Midbrain (tissue), 1 donor: ENCODE measurements at places on chromosomes 2 and 18.

- no peak for DNase-seq
Measured at GRCh38 chr2:176626796-176627195, 357.6 kb downstream of the MTX2 start.

GRCh38 chr2:224309176-224309575 is 92.7 kb downstream of the FAM124B start:
- DNase-seq = no peak

GRCh38 chr2:238965371-238966071 is 117.6 kb downstream of the TWIST2 start:
- no peak for DNase-seq

DNA sequence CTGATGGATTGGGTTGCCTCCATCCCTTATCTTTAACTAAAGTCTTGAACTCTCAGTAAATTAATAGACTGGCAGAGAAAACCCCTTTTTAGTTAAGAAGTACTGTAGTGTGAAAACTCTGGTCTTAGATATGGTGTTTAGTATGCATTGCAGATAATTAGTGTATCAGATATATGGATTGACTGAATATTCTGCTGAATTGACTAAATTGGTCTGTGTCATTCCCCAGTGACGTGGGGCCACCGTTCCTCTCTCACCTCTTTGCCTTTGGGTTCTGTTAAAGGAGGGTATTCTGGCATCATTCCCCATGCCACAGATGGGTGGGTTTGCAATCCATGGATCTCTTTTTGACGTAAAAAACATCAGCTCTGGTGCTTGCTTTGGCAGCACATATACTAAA is 67.1 kb upstream of the XPO1 start:
- DNase-seq = no peak

DNA sequence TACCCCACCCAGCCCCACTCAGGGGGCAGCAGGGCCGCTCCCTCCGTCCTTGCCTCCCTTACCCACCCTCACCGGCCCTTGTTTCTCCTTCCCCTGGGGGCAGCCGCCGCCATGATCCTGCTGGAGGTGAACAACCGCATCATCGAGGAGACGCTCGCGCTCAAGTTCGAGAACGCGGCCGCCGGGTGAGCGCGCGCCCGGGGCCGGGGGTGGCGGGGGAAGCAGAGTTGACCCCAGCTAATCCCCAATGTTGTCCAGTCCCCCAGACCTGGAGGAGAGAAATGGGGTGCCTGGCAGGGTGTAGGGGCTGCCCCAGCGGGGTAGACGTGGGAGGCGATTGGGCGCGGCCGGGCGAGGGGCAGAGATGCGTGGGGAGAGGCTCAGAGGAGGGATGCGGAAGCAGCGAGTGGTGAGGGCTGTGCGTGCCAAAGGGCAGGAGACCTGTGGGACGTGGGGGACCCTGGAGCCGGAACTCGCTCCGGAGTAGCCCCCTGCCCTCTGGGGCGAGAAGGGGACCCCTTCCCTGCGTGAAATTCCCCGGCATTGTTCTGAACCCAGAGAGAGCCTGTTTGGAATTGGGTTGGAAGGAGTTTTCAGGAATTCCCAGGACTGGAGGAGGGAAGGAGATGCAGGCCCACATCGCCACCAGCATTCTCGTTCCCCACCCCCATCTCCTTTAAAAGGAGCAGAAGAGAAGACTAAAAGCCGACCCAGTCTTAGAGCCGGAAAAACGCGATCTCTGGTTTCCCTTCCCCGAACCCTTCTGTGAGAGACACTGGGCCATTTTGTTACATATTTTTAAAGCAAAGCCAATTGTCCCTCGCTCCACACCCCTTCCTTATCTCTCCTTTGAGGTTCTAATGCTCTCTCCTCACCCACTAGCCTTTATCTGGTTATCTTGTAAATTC is 625 bp downstream of the ARPC2 start:
- DNase-seq = peak; percentile 35

DNA sequence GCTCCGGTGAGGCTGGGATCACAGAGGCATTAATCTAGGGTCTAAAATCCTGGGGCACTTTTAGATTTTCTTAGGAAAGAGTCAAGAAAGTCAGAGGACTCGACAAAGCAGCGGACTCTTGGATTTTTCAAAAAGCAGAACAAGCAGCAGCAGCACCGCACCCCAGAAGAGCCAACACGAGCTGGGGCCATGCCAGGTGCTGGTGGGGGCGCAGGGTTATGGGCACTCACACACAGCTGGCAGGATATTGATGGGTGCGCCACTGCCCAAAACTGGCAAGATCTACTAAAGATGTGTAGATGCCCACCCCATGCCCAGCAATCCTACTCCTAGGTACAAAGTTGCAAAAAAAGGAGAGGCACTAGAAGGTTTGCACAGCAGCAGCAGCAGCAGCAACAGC is 33.9 kb upstream of the SEMA4C start:
- no peak for DNase-seq

DNA sequence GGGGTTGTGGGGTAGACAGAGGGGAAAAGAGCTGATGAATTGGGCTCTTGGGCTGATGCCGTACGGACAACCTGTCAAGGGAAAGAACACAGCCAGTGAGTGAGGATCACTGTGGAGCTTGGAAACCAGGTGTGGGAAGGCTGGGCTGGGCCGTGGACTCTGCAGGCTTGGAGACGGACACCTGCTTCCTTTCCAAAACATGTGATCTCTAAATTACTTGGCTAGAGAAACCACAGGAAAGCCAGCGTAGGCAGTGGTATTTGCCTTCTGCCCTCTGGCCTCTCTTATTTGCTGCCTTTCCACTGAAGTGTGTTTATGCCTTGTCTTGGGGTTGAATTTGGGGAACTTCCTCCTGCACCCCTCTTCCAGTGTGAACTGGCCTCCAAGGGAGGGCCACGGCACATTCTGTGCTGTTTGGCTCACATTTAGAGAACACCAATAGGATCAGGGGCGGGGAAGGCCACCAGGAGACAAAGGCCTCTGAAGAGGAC is 267.7 kb downstream of the PRKCE start:
- DNase-seq = no peak

GRCh38 chr18:76981396-76981968 is 151.1 kb downstream of the MBP start:
- DNase-seq = no peak

GRCh38 chr2:2563309-2563860 is 232.3 kb upstream of the MYT1L start:
- DNase-seq = no peak

DNA sequence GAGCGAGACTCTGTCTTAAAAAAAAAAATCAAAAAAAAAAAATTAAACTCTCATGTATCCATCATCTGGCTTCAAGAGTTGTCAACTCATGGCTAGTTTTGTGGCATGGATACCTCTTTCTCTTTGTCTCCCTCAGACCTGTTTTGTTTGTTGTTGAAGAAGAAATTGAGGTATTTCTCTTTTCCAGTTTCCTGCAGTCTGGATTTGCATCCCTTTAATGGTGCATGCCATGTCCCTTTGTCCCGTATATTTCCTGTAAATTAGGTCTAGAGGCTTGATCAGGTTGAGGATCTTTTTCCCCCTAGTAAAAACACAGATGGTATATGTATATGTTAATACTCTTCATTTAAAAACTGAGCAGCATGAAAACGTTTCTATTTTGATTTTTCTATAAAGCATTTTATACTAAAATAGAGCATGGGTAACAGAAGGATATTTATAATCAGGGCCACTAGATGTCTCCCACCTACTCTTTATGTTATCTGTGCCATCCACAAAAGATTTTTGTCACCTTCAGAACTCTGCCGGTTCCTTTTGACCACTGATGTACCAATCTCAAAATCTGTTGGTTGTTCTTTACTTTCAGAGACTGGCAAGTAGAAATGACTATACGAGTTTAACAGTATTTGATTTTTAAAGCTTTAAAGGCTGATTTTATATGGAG is 80.1 kb downstream of the GALNT1 start:
- DNase-seq = peak; percentile 15
